ENCODE measurements at places on chromosomes 5 and 9. TPM values are rescaled to one million over a fixed set of nuclear protein-coding genes. Genes with fewer than 3 reads are reported as not detected.

YIPF5 gene
- polyA plus RNA-seq = 16.8 TPM

PHF24 gene
- polyA plus RNA-seq = not detected

ARL14EPL gene
- 0.04 TPM for polyA plus RNA-seq

QRFP gene
- not detected for polyA plus RNA-seq

NEUROG1 gene
- polyA plus RNA-seq = not detected

Measured in sigmoid colon (tissue), 7 donors.